ENCODE measurements at places on chromosomes 5 and 9.

- no peak for DNase-seq
Observed at GRCh38 chr5:77953374-77953773, 177.2 kb upstream of the TBCA start.

- no peak for DNase-seq
Observed at GRCh38 chr9:133115604-133116345, 5.3 kb downstream of the RALGDS start.

DNA sequence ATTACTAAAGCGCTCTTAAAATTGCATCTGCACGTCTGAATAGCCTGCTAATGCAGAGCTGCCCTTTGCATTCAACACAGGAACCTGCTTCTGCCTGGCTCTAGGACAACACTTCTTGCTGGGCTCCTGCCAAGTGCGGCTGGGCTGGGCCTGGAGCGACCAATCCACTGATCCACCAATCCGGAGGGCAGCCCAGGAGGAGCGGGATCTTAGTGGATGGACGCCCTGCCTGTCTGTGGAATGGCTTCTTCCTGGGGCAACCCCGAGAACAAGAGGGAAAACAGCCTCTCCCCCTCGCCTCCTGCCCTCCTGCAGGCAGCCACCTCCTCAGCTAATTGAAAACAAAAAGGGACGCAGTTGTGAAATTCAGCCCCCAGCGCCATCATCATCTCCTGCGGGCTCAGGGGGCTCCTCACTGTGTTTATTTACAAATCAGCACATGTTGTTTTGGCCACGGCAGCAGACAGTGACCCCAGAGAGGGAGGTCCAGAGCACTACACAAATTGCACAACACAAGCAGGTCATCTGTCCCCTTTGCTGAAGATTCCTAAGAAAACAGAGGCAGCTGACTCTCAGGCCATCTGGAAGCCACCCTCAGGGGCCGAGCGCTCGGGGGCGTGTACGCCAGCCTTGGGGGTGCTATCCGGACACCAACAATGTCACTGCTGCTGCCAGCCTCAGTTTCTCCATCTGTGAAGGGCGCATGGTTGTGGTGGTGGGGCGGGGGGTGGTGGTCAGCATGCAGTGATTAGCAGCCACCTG lies 57.3 kb downstream of the GADD45G start:
- peak; percentile 95 for DNase-seq

DNA sequence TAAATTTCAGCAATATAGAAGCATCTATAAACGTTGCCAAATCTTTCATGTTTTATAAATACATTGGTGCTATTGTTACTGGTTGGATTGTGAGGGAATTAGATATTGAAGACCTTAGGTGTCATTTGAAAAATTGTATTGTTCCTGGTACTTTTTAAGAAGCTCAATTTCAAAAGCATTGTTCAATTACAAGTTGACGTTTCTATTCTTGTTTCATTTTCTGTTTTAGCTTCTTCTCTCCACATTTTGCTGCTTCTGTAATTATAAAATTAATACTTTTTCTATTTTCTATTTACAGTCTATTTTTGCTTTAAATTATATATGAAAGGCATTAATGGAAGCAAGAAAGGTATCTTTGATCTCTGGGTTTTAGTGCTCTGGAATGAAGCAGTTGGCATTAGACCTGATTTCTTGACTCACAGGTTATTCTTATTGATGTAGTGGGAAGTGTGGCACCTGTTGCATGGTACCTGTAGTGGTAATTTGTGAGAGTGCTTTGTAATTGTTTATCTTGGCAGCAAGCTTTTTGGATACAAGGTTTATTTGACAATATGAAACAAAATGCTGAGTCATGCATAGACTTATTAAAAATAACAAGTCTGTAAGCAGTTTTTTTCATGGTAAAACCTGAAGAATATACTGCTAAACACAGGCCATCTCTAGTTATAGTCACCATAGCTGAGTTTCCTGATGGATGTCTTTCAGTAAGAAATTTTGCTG lies 13.2 kb downstream of the MACIR start:
- DNase-seq, result no peak
